ENCODE measurements at places on chromosomes 16 and 17.

GRCh38 chr16:29790949-29791844 lies 646 bp downstream of the KIF22 start:
- DNase-seq = no peak

DNA sequence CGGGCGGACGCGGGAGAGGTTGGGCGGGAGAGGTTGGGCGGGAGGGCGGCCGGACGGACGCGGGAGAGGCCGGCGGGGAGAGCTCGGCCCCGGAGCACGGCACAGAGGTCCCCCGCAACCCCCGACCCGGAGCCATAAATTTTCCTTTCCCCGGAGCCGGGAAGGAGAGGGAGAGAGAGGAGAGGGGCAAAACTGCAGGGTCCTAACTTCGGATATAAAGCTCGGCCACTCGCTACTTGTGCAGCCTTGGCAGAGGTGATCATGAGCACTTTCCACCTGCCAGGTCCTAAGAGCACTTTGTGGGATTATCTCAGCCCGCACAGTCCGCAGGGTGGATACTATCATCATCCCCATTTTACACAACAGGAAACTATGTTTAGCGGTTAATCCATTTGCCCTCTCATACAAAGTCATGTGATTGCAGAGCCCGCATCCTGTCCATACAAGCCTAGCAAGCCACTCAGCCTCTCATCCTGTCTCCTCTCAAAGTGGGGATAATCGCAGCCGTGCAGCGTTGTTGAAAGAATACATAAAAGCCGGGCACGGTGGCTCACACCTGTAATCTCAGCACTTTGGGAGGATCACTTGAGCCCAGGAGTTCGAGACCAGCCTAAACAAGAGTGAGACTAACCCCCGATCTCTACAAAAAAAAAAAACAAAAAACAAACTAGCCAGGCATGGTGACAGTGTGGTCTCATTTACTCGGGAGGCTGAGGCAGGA lies 780 bp upstream of the DCAKD start:
- DNase-seq = peak; percentile 72

GRCh38 chr17:42485680-42486079 lies 27.0 kb downstream of the ATP6V0A1 start:
- DNase-seq = no peak

GRCh38 chr17:60851181-60851580 lies 173.5 kb downstream of the BCAS3 start:
- no peak for DNase-seq

DNA sequence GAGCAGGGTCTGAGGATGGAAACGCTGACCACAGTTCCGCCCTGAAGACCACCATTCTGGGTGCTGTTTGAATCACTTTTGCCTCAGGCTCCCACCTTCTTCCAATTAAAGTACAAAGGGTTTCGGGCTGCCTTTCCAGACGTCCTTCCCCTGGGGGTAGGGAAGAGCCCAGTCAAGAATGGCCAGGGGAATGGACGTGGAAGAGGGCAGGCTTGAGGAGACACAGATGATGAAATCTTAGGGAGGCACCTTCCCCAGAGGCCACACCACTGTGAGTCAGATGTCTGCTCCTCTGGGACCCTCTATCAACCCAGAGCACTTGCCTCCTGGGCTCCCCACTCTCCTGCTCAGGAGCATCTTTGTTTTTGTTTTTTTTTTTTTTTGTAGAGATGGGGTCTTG lies 27.5 kb upstream of the MTSS2 start:
- DNase-seq = no peak

DNA sequence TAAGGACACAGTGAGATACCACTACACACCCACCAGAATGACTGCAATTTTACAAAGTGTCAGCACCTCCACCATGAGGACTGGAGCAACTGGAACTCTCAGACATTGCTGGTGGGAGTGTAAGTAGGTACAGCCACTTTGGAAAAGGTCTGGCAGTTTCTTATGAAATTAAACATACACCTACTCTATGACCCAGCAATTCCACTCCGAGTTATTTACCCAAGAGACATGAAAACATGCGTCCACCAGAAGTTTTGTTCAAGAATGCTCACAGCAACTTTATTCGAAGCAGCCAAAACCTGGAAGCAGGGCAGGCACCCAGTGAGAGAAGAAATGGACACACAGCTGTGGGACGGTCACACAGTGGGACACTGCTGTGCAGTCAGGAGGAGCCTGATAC lies 384.0 kb downstream of the SOX9 start:
- no peak for DNase-seq

DNA sequence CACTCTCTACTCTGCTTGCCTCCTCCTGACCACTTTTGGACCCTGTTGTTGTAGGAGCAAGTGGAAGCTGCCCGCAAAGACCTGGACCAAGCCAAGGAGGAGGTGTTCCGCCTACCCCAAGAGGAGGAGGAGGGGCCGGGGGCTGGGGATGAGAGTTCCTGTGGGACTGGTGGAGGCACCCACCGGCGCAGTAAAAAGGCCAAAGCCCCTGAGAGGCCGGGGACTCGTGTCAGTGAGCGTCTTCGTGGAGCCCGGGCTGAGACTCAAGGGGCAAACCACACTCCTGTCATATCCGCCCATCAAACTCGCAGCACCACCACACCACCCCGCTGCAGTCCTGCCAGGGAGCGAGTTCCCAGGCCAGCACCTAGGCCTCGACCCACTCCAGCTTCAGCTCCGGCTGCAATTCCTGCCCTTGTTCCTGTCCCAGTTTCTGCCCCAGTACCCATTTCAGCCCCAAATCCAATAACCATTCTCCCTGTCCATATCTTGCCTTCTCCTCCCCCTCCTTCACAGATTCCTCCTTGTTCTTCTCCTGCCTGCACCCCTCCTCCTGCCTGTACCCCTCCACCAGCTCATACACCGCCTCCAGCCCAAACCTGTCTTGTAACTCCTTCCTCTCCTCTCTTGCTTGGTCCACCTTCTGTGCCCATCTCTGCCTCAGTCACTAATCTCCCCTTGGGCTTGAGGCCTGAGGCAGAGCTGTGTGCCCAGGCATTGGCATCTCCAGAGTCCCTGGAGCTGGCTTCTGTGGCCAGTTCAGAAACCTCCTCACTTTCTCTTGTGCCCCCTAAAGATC lies 11.0 kb upstream of the PHKG2 start:
- DNase-seq = no peak

GRCh38 chr17:44919411-44919810 lies 4.1 kb upstream of the GFAP start:
- no peak for DNase-seq

DNA sequence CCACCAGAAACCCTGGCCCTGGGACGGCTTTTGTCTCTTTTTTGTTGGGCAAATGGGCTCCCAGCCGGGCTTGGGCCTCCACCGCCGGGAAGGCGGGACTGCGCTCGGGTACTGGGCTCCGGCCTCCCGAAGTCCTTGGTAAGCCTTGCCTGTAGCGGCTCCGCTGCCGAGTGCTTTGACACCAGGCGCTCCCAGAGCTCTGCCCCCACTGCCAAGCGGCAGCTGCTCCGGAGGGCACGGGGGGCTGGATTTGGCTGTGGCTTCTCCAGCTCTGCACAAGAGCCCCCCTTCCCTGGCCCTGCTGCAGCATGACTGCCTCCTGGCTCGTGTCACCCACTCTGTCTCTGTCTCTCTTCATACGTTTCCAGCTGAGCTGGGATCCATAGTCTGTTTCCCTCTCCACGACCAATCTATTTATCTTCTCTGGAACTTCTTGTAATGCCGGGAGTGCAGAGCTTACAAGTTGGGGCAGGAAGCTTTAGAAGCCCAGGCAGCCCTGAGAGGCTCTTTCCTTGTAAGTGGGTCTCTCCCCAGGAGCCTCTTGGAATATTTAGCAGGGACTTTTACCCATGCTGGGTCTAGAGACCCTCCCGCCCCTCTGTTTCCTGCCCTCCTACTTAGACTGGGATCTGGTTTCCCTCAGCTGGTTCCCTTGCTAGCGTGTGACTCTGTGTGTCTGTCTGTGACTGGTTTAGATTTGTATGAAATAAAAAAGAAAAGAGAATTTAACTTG lies 246.9 kb upstream of the GSE1 start:
- DNase-seq = no peak

- no peak for DNase-seq
These were observed 82.2 kb downstream of the CMC2 start for GRCh38 chr16:80924372-80924978.

DNA sequence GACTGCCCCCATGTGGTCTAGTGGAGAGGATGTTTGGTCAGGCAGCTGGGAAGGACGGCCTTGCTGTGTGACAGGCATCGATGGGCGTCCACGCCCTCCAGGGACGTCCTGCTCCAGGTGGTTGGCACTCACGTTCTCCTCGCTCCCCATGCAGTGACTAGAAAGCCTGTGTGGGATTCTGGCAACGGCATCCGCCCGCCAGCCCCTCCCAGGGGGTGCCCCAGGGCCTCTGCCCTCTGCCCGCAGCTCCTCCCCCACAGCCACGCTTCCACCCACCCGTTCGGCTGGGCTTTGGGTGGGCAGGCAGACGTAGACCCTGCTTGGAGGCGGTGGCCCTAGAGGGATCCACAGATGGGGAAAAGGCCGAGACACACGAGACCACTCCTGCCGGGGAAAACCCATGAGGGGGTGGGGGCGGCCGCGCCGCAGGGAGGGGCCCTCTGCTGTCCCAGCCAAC lies 4.7 kb upstream of the IL17C start:
- no peak for DNase-seq

GRCh38 chr16:35733971-35734702 lies 2274.7 kb downstream of the TP53TG3F start:
- DNase-seq = no peak

- DNase-seq = no peak
These were observed 26.2 kb downstream of the MPP2 start for GRCh38 chr17:43881181-43881580.

Measured in NCI-H1436 (cell line).